GM04504 (cell line): ENCODE measurements at places on chromosomes 11 and 22.

- no peak for DNase-seq
Observed at GRCh38 chr11:118690553-118691304, 11.3 kb upstream of the TREH start.

- no peak for DNase-seq
Observed at GRCh38 chr11:116310698-116311097, 462.1 kb downstream of the BUD13 start.

GRCh38 chr11:1029654-1030053 is 6.9 kb downstream of the MUC6 start:
- no peak for DNase-seq

GRCh38 chr22:37179126-37179470 is 8.9 kb downstream of the C1QTNF6 start:
- no peak for DNase-seq

- DNase-seq, result no peak
Observed at GRCh38 chr11:128261011-128261421, 326.3 kb downstream of the ETS1 start.

- DNase-seq, result no peak
Observed at GRCh38 chr22:24145446-24146193, 35.7 kb upstream of the SUSD2 start.

DNA sequence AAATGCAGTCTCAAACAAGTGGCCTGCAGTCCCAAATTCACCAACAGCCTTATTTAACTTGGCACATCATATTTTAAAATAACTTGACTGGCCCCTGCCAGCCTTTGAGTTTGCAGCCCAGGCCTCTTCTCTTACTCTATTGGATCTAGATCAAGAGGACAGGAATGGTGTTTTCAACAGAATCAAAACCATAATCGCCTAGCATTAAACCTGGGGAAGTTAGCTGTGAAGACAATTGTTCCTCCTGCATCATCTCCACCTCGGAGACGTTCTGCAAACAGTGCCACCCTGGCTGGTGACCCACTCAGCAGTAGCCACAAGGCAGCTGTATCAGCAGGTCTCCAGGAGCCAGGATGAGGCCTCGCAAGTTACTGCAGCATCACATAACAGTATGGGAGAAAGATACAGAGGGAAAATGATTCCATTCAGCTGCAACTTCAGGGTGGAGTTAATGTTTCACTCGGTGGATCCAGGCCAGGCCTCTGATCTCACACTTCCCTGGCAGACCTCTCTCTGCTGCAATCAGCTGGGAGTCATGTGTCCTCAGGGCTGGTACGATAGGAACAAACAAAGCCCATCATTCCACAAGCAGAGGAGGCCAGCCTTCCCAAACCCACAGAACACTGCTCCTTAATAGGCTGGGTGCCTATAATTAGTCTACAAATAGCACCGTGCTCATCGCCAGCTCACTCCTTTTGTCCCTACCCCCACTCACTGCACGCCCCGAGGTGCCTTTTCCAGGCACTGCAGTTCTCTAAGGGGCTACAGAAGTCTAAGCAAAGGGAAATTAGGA is 18.6 kb upstream of the SCN2B start:
- DNase-seq, result peak; percentile 60

- DNase-seq, result no peak
Observed at GRCh38 chr11:914204-914603, 3.6 kb upstream of the CHID1 start.
